Activated CD8-positive, alpha-beta T cell treated with anti-CD3 and anti-CD28 coated beads for 36 hours (primary cell): ENCODE measurements at places on chromosomes 3 and 15.

DNA sequence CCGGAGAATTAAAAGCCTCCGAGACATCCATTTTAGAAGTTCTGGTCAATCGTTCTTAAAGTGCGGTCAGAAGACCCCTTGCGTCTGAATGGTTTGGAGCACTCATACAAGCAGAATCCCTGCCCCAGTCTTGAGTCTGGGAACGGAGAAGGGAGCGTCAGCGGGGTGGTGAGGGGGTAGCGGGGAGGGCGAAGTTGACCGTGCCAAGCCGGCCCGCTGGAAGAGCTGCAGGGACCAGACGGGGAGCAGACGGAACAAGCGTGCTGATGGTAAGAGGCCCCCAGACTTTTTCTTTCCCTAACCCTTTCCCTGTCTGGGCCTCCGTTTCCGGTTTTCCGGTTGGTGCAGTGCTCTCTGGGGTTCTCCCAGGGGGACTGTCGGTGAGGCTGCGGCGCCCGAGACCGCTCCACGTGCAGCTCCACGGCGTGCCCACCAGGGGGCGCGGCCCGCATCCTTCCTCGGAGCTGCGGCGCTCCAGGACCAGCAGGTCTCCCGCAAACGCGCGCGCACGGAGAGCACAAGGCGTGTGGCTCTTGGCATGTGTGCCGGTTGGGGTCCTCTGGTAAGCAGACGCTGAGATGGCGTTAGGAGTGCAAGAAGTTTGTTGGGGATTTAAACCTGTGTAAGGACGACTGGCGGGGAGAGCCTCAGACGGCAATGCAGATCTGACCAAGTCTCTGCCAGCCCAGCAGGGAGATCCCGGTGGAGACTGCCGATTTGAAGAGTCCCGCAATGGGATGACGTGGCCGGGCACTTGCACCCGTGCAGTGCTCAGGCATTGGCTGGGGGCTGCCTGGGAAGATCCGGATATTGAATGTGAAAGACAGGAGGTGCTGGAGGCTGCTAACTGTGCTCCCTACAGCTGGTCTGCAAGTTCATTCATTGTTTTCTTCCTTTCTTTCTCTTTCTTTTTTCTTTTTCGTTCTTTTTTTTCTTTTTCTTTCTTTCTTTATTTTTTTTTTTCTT, 19.2 kb upstream of the CORO2B start:
- DNase-seq, result peak; percentile 72

- peak; percentile 82 for DNase-seq
Observed at GRCh38 chr3:27721717-27722564, at the start of gene EOMES. Gene EOMES (minus strand): TSS chr3:27722323. CDS start chr3:27722294, 29 bp downstream.

GRCh38 chr15:69424001-69424400, 9.9 kb downstream of the KIF23 start:
- no peak for DNase-seq

DNA sequence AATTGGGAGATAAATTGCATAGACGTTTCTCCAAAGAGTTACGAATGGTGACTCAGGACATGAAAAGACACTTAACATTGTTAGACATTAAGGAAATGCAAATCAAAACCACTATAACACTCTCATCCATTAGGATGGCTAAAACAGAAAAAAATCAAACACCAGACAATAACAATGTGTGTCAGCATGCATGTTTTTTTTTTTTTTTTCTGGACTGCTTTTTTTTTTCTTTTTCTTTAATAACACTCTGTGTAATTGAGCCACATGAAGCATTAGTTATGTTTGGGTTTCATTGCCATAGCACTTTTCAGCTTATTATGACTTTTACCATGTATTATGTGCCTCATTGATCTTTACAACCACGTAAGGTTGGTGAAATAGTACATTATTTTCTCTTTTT, 95.0 kb downstream of the NFKBIZ start:
- DNase-seq, result no peak

DNA sequence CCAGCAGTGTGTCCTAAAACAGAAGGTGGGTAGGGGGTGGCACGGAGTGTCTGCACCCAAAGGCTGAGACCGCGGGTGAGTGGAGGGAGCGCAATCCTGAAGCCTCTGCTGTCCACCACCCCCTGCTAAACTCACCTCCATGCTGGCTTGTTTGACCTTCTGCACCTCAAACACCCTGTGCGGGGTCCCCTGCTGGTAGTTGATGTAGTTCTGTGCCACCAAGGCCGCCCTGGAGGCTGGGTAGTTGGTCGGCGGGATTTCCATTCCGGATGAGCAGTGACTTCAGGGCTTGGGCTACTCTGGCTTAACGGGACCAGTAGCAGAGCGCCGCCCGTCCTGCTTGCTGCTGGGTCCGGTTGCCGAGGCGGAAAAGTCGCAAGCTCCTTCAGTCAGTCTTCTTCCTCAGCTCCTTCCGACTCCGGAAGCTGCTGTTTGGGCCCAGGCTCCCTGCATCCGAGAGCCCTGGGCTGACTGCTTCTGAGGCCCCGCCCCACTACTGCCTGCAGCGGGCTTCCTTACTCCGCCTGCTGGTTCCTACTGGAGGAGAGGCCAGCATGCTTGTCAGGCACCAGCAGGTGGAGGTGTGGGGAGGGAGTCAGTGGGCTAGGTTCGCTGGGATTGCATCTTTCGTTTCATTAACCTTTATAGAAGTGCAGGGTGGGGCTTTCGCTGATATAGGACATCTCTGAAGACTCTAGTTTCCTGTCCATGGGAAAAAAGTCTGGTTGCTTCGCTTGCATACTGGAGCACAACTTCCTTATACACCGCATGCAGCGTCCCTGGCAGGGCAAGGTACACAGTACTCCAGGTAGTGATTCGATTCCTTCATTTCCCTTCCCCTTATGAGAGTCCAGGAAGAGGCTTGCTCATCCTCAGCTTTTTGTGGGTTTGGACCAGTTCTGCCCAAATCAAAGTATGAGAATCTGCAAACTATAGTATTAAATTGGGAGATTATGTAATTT, at the start of gene LXN:
LXN (minus strand) TSS at position 434 of the 962 bp plus-strand sequence; CDS start at position 264, 170 bp downstream.
- DNase-seq, result peak; percentile 86

DNA sequence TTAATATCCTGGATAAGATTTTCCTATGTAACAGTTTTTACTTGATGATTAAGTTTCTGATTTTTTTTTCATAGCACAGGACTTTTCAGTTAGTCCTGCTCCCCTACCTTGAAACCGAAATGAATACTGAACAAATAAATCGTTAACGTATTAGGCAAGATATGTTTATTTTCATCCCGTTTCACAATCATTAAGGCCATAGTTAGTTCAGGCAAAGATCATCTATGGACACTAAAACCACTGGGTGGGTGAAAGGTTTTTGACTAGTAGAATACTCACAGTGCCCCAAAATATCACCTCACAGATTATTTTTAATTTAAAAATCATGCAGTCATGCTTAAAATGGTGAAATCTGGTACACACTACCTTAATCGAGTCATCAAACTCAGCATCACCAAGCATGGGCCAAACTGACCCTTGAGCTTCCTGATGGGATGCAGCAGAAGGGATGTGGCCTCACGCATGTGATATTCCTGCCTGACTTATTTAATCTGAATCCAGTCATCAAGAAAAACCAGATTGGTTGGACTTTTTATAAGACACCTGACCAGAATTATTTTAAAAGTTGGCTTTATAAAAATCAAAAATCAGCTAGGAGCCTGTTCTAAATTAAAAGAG, 365.0 kb downstream of the LPP start:
- DNase-seq, result no peak

GRCh38 chr3:184765047-184765729, 46.8 kb upstream of the VPS8 start:
- no peak for DNase-seq

DNA sequence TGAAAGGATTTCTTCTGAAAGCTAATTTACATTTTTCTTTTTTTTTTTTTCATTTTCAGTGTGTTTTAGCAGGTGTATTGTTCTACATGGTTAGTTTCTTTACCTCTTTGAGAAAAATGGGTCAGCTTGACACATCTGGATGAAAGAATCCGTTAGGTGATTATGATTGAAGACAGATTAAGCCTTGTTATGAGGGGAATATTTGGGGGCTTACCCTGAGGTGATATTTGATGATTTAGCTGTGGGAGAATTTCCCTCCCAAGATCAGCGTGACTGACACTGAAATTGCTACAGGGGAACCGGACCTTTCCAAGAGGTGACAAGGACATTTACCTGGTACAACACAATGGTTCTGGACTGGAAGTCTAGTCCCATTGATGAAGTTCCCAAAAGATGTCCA, 147.5 kb downstream of the NFKBIZ start:
- DNase-seq, result no peak
